ENCODE measurements at places on chromosomes 16 and 17.

- DNase-seq: no peak
Measured at GRCh38 chr17:66400698-66401097, 98.3 kb downstream of the PRKCA start.

DNA sequence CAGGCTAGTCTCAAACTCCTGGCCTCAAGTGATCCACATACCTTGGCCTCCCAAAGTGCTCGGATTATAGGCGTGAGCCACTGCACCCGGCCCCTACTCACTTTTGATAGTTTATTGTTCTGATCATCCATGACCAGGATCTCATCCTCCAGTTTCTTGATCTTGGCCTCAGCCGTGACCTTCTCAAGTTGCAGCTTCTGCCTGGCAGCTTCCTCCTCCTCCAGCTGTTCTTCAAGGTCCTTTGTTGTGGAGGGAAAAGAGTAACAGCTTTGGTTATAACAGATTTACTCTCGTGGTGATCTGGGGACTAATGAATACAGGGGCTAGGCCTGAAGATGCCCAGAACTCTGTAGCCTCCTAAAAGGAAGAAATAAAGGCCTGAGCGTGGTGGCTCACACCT lies 89.9 kb downstream of the NDE1 start:
- no peak for DNase-seq

- DNase-seq: no peak
Measured at GRCh38 chr17:50312308-50312707, 33.6 kb upstream of the XYLT2 start.

DNA sequence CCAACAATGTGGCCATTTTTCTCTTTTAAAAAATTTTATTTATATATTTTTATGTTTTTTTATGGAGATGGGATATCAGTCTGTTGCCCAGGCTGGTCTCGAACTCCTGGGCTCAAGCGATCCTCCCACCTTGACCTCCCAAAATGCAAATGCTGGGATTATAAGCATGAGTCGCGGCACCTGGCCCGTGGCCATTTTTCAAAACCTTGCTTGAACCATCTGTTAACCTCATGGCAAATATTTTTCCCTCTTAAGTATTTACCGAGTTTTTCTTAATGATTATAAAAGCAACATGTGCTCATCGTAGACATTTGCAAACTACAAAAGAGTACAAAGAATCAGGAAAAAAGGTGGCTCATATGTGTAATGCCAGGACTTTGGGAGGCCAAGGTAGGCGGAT lies 127.6 kb downstream of the ABCC6 start:
- DNase-seq: no peak

DNA sequence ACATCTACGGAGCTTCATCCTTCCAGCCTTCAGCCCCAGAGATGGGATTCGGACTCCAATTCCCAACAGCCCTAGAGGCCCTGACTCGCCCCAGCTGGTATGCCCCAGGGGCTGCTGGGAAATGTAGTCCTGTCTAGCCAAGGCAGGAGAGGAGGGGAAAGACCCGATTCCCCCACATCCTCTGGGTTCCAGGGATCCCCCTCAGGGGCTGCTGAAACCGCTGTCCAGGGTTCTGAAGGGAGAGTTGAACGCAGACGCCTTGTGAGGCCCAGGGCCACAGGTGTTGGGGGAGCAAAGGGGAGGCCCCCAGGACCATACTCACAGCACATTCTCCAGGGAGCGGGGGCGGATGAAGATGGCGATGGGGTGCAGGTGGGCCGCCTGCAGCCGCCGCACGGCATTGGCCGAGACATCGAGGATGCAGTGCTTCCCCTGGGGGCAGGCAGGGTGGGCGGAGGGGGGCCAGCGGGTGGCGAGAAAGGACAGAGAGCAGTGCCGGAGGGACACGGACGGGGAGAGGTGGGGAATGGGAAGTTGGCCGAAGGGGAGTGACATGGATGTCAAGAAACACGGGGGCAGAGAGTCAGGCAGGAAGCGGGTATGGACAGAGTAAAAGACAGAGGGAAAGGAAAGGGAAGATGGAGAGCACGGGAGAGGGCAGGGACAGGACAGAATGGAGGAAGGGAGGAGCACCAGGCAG lies 12.6 kb upstream of the ASGR1 start:
- DNase-seq: no peak

Measured in activated CD4-positive, CD25-positive, alpha-beta regulatory T cell (primary cell).